IPS DF 19.7 (cell line): ENCODE measurements at places on chromosomes 1 and 21.

GRCh38 chr1:56120021-56120420, 459.3 kb downstream of the PLPP3 start:
- no peak for DNase-seq

DNA sequence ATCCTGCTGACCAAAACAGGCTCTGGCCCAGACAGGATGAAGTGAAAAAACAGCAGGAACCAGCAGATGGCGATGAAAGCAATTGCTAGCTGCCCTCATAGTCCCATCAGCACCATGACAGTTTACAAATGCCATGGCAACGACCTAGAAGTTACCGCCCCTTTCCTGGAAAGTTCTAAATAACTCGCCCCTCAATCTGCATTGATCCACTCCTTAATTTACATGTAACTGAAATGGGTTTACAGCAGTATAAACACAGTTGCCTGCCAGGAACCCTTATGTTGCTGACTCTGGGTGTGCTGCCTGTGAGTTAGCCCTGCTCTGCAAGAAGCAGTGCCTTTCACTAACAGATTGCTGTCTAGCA, 65.5 kb upstream of the CR1L start:
- DNase-seq: peak; percentile 84

DNA sequence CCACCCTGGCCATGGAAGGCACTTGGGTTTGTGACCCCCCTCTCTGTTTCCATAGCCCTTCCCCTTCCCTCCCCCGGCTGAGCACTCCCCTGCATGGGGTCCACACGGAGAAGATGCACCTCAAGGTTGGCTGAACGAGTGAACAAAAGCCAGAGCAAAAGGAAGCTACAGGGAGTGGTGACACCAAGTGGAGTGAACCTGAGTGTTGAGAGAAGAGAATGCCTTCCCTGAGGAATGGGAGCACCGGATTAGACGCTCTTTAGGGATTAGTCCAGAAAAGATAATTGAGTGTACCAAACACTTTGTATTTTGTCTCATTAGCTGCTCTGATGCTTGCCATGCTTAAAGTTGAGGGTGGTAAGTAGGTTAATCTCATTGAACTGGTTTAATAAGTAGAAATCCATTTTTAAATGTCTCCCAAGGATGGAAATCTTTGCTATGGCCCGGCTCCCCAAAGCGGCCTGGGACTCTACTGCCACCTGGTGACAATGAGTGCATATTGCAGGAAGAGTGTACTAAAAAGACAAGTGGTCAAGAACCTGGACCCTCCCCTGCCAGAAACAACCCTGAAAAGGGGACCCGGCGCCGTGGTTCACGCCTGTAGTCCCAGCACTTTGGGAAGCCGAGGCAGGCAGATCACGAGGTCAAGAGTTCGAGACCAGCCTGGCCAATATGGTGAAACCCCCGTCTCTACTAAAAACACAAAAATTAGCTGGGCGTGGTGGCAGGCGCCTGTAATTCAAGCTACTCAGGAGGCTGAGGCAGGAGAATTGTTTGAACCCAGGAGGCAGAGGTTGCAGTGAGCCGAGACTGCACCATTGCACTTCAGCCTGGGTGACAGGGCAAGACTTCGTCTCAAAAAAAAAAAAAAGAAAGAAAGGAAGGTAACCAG, 150.6 kb upstream of the ZC3H12A start:
- no peak for DNase-seq

DNA sequence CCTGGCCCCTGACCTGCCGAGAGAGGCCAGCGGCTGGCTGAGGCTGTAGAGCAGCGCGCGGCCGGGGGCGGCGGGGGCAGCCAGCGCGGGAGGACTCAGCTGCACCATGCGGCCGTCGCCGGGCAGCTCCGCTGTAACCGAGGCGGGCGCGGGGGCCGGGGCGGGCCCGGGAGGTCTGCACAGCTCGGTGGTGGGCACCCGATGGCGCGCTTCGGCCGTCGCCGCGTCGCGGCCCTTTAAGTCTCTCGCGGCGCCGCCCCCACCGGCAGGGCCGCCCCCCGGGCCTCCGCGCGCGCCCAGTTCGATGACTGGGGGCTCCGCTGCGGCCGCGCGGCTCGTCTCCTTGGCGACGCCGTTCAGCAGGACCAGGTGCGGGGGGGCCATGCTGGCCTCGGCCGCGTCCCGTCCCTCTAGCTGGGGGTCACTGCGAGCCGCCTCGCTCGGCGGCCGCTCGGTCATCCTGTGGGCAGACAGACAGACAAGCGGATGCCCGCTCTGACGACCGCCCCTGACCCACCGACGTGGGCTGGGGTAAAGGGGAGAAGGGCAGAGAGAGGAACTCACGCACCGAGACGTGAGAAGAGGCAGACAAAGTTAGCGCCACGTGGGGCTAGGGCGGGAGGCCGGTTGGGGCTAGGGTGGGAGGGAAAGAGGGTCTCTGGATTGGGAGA, 6.5 kb downstream of the TAL1 start:
- DNase-seq: no peak

DNA sequence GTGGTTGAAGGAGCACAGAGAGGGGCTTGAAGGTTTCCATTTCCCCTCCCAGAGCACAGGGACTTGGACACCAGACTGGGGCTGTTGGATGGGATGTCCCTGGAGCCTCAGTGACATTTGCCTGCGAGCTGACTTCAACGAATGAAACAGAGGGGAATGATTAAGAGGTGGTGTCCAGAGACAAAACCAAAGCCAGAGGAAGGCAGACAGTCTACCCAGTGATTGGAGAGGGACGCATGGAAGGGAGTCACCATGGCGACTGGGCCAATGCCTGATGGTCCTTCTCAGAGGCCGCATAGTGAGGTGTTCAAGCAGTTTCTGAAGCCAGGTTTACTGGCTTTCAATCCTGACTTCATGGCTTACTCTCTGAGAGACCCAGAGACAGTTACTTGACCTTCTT, 77.2 kb downstream of the NUF2 start:
- DNase-seq: no peak

- no peak for DNase-seq
Observed at GRCh38 chr1:175000697-175001187, 995 bp downstream of the CACYBP start.

- DNase-seq: no peak
Observed at GRCh38 chr1:212753749-212754148, 37.8 kb downstream of the NSL1 start.

DNA sequence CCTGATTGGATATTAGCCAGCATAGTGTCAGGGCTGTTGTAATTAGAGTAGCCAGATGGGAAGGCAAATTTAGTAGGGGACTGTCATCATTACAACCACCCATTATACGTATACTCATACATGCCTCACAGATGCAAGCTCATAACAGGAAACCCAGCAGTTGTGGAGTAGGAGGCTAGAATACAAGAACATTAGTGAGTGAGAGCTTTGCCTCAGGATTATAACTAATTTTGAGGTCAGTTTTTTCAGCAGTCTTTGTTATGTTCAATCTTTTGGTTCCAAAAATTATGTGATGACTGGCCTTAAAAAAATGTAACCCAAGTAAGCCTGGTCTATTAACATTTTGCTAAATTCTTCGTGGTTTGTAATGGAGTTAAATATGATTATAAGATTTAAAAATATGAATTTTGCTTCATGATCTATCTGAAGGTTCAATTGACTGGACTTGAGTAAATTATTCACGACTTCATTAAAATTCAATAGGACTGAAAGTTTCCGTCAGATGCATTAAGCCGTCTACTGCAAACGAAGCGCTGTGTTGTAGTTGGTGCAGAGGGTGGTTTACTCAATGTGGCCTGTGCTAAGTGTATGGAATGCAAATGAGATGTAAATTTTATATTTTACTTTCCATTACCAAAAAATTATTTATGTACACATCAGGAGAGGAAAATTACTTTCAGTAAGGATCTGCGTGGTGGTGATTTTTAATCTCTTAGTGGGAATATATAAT, 48.8 kb downstream of the KCNK1 start:
- DNase-seq: no peak

- DNase-seq: no peak
Observed at GRCh38 chr1:245825128-245825901, 670.5 kb downstream of the KIF26B start.

DNA sequence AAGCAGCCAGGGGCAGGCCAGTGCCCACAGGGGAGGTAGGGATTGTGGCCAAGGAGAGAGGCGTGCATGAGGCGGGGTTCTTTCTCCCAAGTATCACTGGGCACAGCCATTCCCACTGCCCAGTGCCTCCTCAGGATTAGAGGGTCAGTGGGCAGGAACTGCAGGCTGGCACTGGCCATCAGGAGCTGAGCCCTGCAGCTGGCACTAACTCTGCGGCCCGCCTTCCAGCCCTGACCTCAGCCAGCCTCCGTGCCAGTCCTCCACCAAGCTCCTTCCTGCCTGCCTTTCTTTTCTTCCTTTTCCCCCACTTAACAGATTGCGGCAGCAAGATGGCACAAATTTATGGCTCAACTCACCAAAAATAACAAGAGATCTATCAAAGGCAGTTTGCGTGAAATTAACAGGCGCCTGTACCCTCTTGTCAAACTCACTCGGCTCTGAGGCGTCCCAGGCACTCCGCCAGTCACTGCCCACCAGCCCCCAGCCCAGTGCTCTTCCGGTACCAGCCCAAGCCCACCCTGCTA, 11.1 kb downstream of the ADGRB2 start:
- no peak for DNase-seq

GRCh38 chr21:36162631-36163030, 6.0 kb downstream of the DOP1B start:
- DNase-seq: no peak

DNA sequence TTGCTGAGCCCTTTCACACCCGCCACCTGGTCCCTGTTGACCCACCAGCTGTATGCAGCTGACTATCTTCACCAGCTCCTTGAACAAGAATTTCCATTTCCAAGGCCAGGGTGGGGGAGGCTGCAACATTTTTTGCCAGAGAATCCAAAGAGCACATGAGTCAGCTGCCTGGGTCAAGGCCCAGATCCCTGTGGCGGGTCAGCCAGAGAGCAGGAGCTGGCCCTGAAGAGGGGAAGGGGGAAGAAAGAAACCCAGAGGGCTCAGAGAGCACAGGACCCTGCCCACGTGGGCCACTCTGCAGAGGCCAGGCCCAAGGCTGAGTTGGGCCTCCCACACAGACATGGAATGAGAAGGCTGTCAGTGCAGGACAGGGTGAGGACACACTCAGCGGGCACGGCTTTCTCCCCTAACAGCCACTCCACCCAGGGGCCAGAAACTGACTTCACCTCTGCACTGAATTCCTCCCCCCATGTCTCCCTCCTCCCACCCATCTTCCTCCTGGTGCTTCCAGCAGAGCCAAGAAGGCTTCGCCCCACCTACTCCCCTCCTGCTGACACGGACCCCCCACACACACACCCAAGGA, 28.9 kb downstream of the S100A6 start:
- no peak for DNase-seq

DNA sequence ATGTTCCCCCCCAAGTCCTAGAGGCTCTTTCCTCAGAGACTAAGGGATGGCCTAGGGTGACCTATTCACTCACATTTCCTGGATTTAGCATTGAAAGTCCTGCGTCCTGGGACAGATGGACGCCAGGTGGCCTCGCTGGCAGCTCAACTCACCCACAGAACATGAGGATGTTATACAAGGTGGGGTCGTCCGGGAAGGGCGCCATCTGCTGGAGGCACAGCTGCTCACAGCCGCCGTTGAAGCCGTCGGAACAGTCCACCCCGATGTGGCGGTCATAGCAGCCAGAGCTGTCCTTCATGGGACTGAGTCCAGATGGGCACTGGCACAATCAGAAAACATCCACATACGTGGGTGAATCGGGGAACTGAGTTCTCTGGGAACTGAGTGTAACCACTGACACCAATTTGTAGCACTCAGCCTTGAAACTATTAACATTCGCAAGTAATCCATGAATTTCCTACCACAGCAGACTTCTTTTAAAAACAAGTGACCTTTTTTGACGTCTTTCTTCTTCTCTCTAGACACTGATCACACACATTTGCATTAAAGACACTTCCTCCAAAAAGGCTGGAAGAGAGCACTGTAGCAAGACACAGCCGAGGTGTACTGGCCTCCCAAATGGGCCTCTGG, 215.4 kb downstream of the ASTN1 start:
- peak; percentile 59 for DNase-seq

GRCh38 chr1:234887016-234887900, 241.4 kb downstream of the TOMM20 start:
- no peak for DNase-seq

- DNase-seq: no peak
Observed at GRCh38 chr1:100131623-100132022, 1.1 kb downstream of the SASS6 start.

DNA sequence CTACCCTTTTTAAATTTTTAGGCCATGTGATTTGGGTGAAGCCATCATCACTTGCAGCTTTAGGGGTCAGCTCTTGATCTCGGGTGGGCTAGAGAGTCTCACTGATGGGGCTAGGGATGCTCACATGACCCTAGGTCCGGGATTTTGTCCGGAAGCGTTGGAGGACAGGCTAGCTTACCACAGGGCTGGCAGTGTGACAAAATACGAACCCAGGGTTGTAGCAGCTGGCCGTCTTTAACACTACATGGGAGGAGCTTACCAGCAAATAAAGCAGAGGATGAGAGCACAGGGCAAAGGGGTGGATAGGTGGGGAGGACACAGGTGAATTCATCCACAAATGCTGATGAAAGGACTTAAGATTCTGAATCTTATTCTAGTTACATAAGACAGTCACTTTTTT, 21.9 kb downstream of the GPR161 start:
- no peak for DNase-seq

DNA sequence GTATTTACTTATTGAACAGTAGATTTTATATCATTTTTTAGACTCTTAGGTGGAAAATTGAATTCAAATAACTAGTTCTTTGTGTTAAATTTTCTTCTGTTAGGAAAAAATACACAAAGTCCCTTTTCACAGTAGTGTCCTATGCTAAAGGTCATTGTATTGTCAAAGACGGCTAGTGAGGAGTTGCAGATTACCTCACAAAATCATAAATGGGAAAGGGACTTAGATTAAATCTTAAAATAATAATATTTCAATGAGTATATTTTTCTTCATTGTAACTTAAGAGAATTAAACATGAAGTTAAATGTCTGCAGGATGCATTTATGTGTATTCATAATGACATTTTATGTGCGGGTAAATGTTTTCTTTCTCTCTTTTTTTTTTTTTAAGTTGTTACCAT, 32.7 kb downstream of the LYPLAL1 start:
- DNase-seq: no peak

GRCh38 chr1:194209920-194210319, 1023.5 kb upstream of the B3GALT2 start:
- no peak for DNase-seq

- DNase-seq: no peak
Observed at GRCh38 chr1:248114890-248115289, 19.9 kb downstream of the OR2L13 start.

- no peak for DNase-seq
Observed at GRCh38 chr1:83725735-83726360, 273.1 kb downstream of the TTLL7 start.
